Nephron progenitor cell (in vitro differentiated cells): ENCODE measurements at places on chromosomes 3 and 15.

GRCh38 chr3:20760981-20761380 is 575.0 kb upstream of the SGO1 start:
- no peaks in the 10 kb centered on the region for H3K36me3 ChIP-seq
- no peaks in the 10 kb centered on the region for H3K27me3 ChIP-seq
- H3K27ac ChIP-seq, result no peak overlapping the region
- H3K4me3 ChIP-seq, result no peak overlapping the region

DNA sequence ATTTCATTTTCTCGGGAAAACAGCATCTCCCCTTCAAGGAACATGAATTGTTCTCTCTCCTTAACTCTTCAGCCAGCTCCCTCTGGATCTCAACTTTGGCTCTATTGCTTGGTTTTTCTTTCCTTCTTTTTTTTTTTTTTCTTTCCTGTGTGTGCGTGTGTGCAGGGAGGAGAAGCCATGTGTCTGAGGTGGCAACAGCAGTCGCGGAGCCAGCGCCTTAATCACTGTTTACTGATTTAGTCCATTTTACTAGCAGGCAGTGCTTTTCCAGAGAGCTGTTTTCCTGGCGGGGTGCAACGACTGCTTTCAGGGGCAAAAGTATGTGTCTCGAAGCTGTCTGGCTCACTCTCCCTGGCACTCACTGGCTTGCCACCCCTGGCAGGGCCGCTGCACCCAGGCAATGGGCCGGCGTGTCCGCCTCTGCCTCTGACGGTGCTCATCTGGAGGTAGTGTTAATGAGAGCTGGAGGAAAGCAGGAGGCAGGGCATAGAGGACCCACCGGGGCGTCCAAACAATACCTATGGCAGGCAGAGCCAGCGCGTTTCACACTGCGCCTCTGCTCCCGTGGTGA is 835.4 kb upstream of the NR2F2 start:
- no peaks in the 10 kb centered on the region for H3K27me3 ChIP-seq
- H3K4me3 ChIP-seq, result no peak overlapping the region
- DNase-seq, result no peak
- H3K27ac ChIP-seq, result peak overlapping the region; percentile 55
- H3K36me3 ChIP-seq, result peaks cover 5% of the 10 kb centered on the region
- peaks cover 56% of the 10 kb centered on the region for H3K4me1 ChIP-seq

- no peaks in the 10 kb centered on the region for H3K36me3 ChIP-seq
- H3K27ac ChIP-seq, result no peak overlapping the region
- DNase-seq, result no peak
- H3K4me1 ChIP-seq, result peaks cover 75% of the 10 kb centered on the region
Observed at GRCh38 chr15:58551764-58552504, 120.1 kb downstream of the LIPC start.

GRCh38 chr15:101240358-101240757 is 11.5 kb downstream of the CHSY1 start:
- H3K4me1 ChIP-seq, result peaks cover 35% of the 10 kb centered on the region
- H3K36me3 ChIP-seq, result peaks cover 56% of the 10 kb centered on the region
- no peak overlapping the region for H3K4me3 ChIP-seq
- DNase-seq, result no peak
- no peak overlapping the region for H3K27ac ChIP-seq

DNA sequence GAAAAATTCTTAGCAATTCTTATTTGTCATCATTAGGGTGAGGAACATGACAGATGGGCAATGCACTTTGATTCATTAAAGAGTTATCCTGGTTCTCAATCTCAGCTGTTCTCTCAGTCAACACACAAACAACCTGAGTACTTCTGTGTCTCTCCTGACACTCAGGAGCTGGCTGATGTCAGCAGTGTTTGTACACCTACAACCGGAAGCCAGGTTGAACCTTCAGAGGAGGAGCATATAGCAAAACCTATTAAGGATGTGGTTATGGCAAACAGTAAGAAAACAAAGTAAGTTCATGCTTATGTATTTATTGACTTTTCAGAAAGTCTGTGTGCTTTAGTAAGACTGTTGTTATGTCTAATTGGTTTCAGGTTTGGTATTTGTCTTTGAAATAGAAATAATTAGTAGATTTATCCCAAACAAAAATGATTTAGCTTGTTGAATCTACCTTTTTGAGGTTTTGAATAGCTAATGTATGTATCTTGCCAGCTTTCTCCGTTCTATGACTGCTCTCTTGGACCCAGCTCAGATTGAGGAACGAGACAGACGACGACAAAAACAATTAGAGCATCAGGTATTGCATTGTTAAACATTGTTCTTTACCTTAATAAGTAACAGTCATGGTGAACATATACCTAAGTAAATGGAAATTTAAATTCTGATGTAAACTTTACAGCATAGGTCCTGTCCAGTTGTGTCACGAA is 36.6 kb downstream of the CCDC66 start:
- H3K4me3 ChIP-seq, result no peak overlapping the region
- peaks cover 58% of the 10 kb centered on the region for H3K36me3 ChIP-seq

DNA sequence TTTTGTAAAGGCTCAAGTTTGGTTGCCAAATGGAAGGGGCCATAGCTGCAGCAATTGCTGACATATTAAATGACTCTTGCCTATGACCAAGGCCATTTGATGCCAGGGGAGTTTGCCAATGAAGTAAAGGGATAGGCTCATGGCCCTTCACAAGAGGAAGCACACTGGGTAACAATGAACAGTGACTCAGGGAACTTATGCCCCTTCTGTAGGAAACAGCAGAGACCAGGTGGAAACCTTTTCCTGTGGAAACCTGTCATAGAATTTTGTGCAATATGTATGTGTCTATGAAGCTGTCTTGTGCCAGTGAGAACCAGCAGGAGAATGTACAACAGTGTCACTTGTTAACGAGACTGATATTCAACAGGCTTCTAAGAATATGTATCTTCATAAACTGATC is 25.4 kb upstream of the AVEN start:
- no peaks in the 10 kb centered on the region for H3K36me3 ChIP-seq
- H3K4me3 ChIP-seq, result no peak overlapping the region
- no peak for DNase-seq

DNA sequence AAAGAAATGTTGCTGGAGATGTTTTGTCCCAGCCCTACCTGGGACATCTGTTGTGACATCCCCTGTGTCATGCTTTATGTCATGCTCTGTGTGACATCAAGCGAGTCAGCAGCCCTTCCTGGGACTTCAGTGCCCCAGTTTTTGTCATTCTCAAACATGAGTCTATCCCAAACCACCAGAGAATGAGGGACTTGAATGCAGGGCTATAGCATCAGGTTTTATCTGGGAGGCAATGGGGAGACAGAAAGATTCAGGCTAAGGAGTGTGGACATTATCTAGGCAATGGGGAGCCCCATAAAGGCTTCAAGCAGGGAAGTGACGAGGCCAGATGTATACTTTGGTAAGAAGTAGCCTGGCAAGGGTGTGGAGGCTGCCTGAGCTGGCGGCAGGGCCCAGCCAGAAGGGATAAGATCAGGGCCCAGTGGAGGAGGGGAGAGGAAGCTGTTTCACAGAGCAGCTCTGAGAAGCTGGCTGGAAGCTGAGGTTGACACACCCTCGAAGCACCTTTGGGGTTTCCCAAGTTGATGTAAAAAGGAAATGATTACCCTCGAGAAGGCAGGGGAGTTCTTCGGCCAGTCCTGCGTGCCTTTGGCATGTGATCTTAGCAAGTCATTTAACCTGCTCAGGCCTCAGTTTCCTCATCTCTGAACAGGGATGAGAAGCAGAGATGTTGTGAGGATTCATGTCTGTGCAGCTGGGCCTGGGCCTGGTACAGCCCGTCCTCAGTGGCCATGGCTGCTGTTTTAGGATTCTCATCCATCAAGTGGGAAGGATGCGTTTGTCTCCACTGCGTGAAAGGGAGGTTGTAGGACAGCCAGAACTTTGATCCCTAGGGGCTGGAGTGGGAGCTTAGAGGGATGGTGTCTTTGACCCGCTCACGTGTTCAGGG is 34.3 kb downstream of the IRAK2 start:
- H3K36me3 ChIP-seq, result no peaks in the 10 kb centered on the region
- H3K27me3 ChIP-seq, result peaks cover 5% of the 10 kb centered on the region
- H3K4me3 ChIP-seq, result peak overlapping the region; percentile 3
- no peak for DNase-seq
- H3K4me1 ChIP-seq, result peaks cover 41% of the 10 kb centered on the region

- DNase-seq, result no peak
- H3K27me3 ChIP-seq, result no peaks in the 10 kb centered on the region
- no peak overlapping the region for H3K27ac ChIP-seq
Observed at GRCh38 chr3:100556673-100557310, 52.6 kb upstream of the ADGRG7 start.

DNA sequence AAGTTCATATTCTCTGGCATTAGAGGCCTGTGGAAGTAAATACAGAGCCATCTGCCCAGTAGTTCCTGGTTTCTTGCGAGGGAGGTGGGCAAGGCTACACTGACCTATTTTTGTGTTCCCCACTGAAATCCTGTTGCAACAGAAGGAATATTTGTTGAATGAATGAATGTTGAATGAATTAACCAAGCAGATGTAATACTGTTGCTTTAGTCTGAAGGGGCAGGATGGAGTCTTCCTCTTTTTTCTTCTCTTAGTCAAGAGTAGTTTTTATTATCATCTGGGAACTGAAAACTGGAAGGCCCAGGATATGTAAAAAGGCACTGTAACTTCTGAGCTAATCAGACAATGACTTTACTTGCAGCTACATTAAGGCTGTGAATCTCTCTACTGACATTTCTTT is 17.1 kb downstream of the BLOC1S6 start:
- H3K4me3 ChIP-seq, result no peak overlapping the region
- peaks cover 47% of the 10 kb centered on the region for H3K36me3 ChIP-seq
- H3K27me3 ChIP-seq, result no peaks in the 10 kb centered on the region
- no peak for DNase-seq
- no peaks in the 10 kb centered on the region for H3K4me1 ChIP-seq

- no peaks in the 10 kb centered on the region for H3K27me3 ChIP-seq
- peaks cover 65% of the 10 kb centered on the region for H3K4me1 ChIP-seq
- DNase-seq, result no peak
- peaks cover 24% of the 10 kb centered on the region for H3K36me3 ChIP-seq
- H3K27ac ChIP-seq, result peak overlapping the region; percentile 94
Observed at GRCh38 chr15:96122077-96123027, 208.1 kb upstream of the NR2F2 start.

- H3K27ac ChIP-seq, result no peak overlapping the region
- no peak overlapping the region for H3K4me3 ChIP-seq
Observed at GRCh38 chr15:68485721-68486360, 53.9 kb upstream of the ITGA11 start.

- H3K27me3 ChIP-seq, result peaks cover 44% of the 10 kb centered on the region
- no peak overlapping the region for H3K4me3 ChIP-seq
Observed at GRCh38 chr3:193732391-193732790, 139.4 kb downstream of the OPA1 start.

DNA sequence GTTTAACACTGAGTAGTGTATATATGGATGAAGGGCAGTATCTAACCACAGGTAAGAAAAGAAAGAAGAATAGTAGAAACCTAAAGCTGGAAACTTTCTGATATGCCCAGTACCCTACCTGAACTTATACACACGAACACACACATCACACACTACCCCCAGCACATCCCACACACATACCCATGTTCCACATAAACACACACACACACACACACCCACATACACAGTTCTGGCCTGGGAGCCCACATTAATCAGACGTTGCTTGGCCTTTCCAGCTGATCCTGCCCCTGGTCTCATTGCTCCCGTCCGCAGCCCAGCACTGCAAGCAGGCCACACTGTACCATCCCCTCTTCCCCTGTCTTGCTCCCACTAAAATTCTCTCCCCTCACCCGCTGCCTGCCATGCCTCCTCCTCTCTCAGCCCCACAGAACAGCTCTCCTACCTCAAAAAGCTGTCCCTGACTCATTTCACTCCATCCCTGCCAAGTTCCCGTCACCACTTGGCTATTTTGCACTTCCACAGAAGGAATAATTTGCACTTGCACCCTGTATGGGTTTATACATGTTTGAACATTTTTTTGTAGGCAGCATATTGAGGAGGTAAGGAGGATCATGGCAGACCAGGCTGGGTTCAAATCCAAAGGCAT is 185.8 kb upstream of the PPP2R3A start:
- H3K27ac ChIP-seq, result no peak overlapping the region
- no peaks in the 10 kb centered on the region for H3K4me1 ChIP-seq
- H3K27me3 ChIP-seq, result peaks cover 4% of the 10 kb centered on the region
- H3K4me3 ChIP-seq, result no peak overlapping the region

DNA sequence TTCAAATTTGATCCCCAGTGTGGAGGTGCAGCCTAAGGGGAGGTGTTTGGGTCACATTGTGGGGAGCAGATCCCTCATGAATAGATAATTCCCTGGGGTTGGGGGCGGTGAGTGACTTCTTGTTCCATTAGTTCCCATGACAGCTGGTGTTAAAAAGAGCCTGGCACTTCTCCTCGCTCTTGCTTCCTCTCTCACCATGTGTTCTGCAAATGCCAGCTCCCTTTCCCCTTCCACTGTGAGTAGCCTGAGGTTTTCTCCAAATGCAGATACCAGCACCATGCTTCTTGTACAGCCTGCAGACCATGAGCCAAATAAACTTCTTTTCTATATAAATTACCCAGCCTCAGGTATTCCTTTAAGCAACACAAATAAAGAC is 23.1 kb downstream of the RIOX2 start:
- H3K4me3 ChIP-seq, result no peak overlapping the region
- H3K27me3 ChIP-seq, result no peaks in the 10 kb centered on the region
- peaks cover 51% of the 10 kb centered on the region for H3K36me3 ChIP-seq

DNA sequence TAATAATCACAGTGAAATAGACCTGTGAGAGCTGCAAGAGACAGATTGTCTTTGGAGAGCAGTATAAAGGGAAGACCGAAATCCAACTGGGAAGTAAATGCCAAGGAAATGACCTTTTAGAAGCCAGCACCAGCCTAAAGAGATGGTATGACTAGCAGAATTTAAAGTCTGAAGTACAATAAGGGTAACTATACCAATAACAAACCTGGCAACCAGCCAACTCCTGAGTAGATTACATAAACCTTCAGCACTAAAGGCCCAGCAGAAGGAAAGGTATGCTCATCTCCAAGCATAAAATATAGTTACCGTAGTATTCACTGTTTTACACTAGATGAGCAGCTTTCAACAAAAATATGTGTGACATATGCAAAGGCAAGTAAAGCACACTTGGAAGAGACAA is 155.1 kb upstream of the SATB1 start:
- no peak overlapping the region for H3K4me3 ChIP-seq
- no peaks in the 10 kb centered on the region for H3K4me1 ChIP-seq
- H3K36me3 ChIP-seq, result no peaks in the 10 kb centered on the region
- no peak for DNase-seq
- H3K27ac ChIP-seq, result no peak overlapping the region
- H3K27me3 ChIP-seq, result no peaks in the 10 kb centered on the region

GRCh38 chr15:72382146-72382545 is 6.3 kb upstream of the HEXA start:
- no peak for DNase-seq
- H3K4me1 ChIP-seq, result no peaks in the 10 kb centered on the region
- H3K4me3 ChIP-seq, result no peak overlapping the region
- no peaks in the 10 kb centered on the region for H3K36me3 ChIP-seq
- peaks cover 77% of the 10 kb centered on the region for H3K27me3 ChIP-seq

- H3K4me1 ChIP-seq, result peaks cover 10% of the 10 kb centered on the region
- DNase-seq, result no peak
- H3K27ac ChIP-seq, result no peak overlapping the region
- no peaks in the 10 kb centered on the region for H3K27me3 ChIP-seq
Observed at GRCh38 chr15:48361685-48362084, 30.5 kb downstream of the DUT start.
